ENCODE measurements at places on chromosomes 11 and 22. TPM values are rescaled to one million over a fixed set of nuclear protein-coding genes. Genes with fewer than 3 reads are reported as not detected.

The IRAG1 gene
- 0.59 TPM for total RNA-seq

The TSPAN32 gene
- total RNA-seq, result 1.2 TPM

The YAP1 gene
- total RNA-seq, result 16.7 TPM

The CREB3L1 gene
- total RNA-seq, result 57.8 TPM

The TMPRSS13 gene
- 2.2 TPM for total RNA-seq

The TSSK2 gene
- total RNA-seq, result 0.09 TPM

The ART5 gene
- not detected for total RNA-seq

The SMTNL1 gene
- total RNA-seq, result not detected

The CTTN gene
- 91.4 TPM for total RNA-seq

The SAA4 gene
- 0.44 TPM for total RNA-seq

The SPCS2 gene
- 125 TPM for total RNA-seq

The KCTD14 gene
- 13.8 TPM for total RNA-seq

DNA sequence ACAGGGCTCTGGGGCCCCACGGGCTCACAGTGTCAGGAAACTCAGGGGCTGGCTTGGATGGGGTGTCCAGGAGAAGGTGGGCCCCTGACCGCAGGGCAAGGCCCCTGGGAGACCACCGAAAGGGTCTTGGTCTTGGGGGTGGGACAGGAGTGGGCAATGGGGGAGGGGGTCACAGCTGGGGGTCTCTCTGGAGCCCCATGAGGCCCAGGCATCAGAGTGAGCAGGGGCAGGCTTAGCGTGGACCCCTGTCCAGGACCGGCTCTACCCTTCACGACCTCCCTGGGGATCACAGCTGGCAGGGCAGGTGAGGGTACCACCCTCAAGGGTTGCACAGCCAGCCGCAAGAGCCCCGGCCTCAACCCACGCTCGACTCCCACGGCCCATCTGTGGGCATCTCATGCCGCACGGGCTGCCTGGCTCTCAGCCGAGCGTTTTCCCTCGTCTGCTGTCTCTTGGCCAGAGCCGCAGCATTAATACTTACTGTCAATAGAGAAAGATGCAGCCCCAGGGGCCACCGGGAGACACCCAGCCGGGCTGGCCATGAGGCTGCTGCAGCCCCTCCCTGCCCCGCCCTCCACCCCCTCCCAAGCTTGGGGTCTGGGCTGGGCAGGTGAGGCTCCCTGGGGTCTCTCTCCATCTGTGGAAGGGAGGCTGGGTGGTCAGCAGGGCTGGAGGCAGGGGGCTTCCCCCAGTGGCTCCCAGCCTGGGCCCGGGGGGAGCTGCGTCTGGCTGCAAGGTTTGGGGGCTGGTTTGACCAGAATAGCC is 662 bp downstream of the MUC5B start:
- no peaks in the 10 kb centered on the region for H3K4me1 ChIP-seq
- no peak overlapping the region for H3K4me3 ChIP-seq
- H3K36me3 ChIP-seq, result no peaks in the 10 kb centered on the region
- no peak overlapping the region for H3K27ac ChIP-seq
- no peaks in the 10 kb centered on the region for H3K27me3 ChIP-seq
- DNase-seq, result peak; percentile 25

DNA sequence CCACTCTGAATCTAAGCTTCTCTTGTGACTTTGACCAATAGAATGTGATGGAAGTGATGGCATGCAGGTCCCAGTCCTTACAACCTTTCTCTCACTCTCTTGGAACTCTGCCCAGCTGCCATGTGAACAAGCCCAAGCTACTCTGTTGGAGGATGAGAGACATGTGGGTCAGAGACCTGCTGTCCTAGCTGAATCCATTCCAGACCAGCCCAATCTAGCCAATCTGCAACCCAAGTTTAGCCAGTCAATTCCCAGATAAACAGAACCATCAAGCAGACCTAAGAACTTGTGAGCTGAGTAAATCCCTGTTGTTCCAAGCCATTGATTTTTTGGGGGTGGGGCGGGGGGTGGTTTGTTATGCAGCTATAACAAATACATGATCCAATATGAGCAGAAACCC is 69.2 kb upstream of the GRK3 start:
- no peaks in the 10 kb centered on the region for H3K36me3 ChIP-seq
- H3K27ac ChIP-seq, result no peak overlapping the region
- H3K27me3 ChIP-seq, result no peaks in the 10 kb centered on the region
- H3K4me1 ChIP-seq, result no peaks in the 10 kb centered on the region

- H3K4me1 ChIP-seq, result no peaks in the 10 kb centered on the region
- peak; percentile 88 for DNase-seq
- H3K27me3 ChIP-seq, result no peaks in the 10 kb centered on the region
These were observed 34.4 kb upstream of the TRIM29 start for GRCh38 chr11:120172054-120172911.

DNA sequence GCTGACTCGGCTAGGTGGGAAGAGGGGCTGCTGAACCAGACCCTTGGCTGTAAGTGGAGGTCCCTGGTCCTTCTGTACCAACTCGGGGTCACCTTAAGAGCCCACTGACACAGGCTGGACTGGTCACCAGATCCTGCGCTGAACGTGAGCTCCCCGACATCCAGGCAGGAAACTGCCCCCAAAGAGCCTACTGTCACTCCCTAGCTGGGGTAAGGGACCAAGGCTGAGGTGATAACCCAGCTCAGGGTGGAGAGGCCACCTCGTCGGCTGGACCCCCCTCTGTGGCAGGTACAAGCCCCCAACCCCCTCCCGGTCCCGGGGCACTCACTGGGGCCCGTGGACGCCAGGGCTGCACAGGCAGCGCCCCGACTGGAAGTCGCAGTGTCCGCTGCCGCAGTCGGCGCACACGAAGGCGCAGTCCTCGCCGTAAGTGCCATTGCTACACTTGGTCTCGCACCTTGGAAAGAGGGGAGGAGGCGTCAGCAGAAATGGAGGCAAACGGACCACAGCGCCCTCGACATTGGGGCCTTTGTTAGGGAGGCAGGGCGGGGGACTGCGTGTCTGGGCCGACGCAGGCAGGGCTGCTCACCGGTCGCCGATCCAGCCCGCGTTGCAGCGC is 7.4 kb downstream of the SCARF2 start:
- H3K4me1 ChIP-seq, result peaks cover 4% of the 10 kb centered on the region
- no peak overlapping the region for H3K27ac ChIP-seq
- H3K36me3 ChIP-seq, result no peaks in the 10 kb centered on the region
- H3K27me3 ChIP-seq, result no peaks in the 10 kb centered on the region

GRCh38 chr22:33851240-33851639 is 69.0 kb downstream of the LARGE1 start:
- no peaks in the 10 kb centered on the region for H3K36me3 ChIP-seq
- peaks cover 5% of the 10 kb centered on the region for H3K4me1 ChIP-seq
- H3K27ac ChIP-seq, result no peak overlapping the region
- no peak for DNase-seq
- no peak overlapping the region for H3K4me3 ChIP-seq

- no peak overlapping the region for H3K4me3 ChIP-seq
- H3K27me3 ChIP-seq, result no peaks in the 10 kb centered on the region
- no peaks in the 10 kb centered on the region for H3K36me3 ChIP-seq
- H3K27ac ChIP-seq, result no peak overlapping the region
- H3K4me1 ChIP-seq, result no peaks in the 10 kb centered on the region
- peak; percentile 72 for DNase-seq
These were observed 13.4 kb downstream of the SYT7 start for GRCh38 chr11:61567286-61568061.

- no peaks in the 10 kb centered on the region for H3K4me1 ChIP-seq
- H3K36me3 ChIP-seq, result peaks cover 48% of the 10 kb centered on the region
- no peak for DNase-seq
- H3K4me3 ChIP-seq, result no peak overlapping the region
These were observed 3.4 kb downstream of the CAPN1 start for GRCh38 chr11:65185171-65185570.

DNA sequence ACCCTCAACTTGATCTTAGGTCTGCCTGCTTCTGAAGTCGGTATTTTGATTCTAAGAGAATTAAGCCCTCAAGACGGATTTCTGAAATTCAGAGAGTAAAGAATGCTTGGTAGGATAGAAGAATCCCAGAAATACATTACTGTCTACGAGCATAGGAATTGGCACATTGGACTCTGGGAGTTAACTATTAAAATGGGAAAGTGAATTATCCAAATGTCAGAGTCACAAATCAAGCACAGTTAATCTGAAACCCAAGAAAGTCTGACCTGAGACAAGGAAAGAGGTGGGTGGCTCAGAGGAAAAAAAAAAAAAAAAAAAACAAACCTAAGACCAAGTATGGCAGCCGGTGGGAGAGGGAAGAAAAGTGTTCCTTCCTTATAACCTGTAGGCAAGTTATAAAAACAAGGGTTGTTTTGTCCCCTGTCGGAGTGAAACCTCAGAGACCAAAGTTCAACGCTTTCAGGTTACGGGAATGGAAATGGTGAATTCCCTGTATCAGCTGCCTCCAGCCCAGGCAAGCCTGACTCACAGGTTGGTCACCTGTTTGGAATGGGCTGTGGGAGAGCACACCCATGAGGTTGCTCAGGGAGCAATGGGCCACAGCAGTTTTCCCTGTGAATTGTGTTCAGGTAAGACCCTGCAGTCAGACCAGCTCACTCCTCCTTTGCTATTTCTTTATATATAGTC is 139.0 kb downstream of the ETS1 start:
- H3K27ac ChIP-seq, result peak overlapping the region; percentile 91
- no peaks in the 10 kb centered on the region for H3K27me3 ChIP-seq
- no peaks in the 10 kb centered on the region for H3K36me3 ChIP-seq

GRCh38 chr11:74685905-74686304 is 45.3 kb downstream of the CHRDL2 start:
- peaks cover 10% of the 10 kb centered on the region for H3K4me1 ChIP-seq
- H3K27me3 ChIP-seq, result no peaks in the 10 kb centered on the region
- H3K36me3 ChIP-seq, result no peaks in the 10 kb centered on the region
- DNase-seq, result no peak
- no peak overlapping the region for H3K4me3 ChIP-seq

GRCh38 chr11:14882196-14882595 is 9.8 kb downstream of the CYP2R1 start:
- no peaks in the 10 kb centered on the region for H3K36me3 ChIP-seq
- DNase-seq, result no peak
- H3K4me1 ChIP-seq, result no peaks in the 10 kb centered on the region
- no peak overlapping the region for H3K4me3 ChIP-seq
- H3K27me3 ChIP-seq, result no peaks in the 10 kb centered on the region

DNA sequence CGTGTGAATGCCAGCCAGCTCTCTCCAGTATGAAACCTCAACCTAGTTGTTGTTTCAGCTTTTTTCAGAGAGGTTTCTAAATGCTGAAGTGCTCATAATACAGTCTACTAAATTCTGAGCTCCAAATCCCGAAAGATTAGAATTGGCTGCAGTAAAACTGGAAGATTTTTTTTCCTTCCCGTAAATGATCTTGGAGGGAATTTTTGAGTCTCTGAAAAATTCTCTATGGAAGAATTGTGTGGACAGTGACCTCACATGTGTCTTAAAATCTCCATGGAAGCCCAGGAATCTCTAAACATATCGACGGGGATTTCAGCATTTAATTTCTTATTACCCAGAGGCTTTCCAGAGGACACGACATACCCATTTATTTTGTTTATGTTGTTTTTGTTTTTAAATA is 1499.2 kb downstream of the LRRC4C start:
- DNase-seq, result no peak
- no peak overlapping the region for H3K4me3 ChIP-seq
- no peaks in the 10 kb centered on the region for H3K27me3 ChIP-seq
- H3K27ac ChIP-seq, result no peak overlapping the region

DNA sequence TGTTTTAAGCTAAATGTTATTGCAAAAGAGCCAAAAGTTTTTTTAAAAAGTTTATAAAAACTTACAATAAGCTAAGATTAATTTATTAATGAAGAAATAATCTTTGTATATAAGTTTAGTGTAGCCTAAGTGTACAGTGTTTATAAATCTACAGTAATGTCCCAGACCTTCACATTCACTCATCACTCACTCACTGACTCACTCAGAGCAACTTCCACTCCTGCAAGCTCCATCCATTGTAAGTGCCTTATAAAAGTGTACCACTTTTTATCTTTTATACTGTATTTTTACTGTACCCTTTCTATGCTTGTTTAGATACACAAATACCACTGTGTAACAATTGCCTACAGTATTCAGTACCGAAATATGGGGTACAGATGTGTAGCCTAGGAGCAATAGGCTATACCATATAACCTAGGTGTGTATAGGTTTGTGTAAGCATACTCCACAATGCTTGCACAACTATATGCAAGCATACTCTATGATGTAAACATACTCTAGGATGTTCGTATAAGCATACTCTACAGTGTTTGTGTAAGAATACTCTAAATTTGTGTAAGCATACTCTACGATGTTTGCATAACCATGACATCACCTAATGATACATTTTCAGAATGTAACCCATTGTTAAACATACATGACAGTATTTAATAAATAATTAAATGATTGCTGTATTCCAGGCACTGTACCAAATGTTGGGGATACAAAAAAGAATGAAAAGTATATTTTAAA is 953.0 kb downstream of the KCNA4 start:
- H3K27ac ChIP-seq, result no peak overlapping the region
- no peak for DNase-seq
- no peaks in the 10 kb centered on the region for H3K27me3 ChIP-seq
- no peaks in the 10 kb centered on the region for H3K4me1 ChIP-seq

- no peak for DNase-seq
- H3K4me3 ChIP-seq, result no peak overlapping the region
- no peak overlapping the region for H3K27ac ChIP-seq
- H3K27me3 ChIP-seq, result no peaks in the 10 kb centered on the region
These were observed 32.2 kb downstream of the CYTH4 start for GRCh38 chr22:37314315-37315074.

DNA sequence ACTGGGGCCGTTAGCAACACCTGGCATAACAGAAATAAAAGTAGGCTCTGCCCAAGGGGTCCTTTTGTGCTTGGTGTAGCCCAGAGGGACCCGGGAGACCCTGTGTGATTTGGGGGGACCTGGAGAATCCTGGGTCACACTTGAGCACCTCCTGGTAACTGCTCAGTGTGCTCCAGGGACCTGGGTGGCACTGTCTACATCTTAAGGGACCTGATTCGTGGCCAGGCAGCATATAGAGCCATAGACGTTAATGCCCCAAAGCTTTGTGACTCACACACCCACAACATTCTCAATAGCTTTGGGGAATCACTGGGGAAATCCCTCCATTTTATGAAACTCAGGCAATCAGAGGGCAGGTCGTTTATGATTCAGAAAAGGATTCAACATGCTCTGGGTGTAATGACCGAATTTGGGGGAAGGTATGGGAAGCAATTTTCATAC is 3.6 kb upstream of the IGF2 start:
- no peak for DNase-seq
- no peaks in the 10 kb centered on the region for H3K36me3 ChIP-seq
- peaks cover 5% of the 10 kb centered on the region for H3K4me1 ChIP-seq
- no peak overlapping the region for H3K27ac ChIP-seq
